ENCODE measurements at places on chromosomes 1 and 21. TPM values are rescaled to one million over a fixed set of nuclear protein-coding genes. Genes with fewer than 3 reads are reported as not detected.

PRAMEF11 gene
- not detected for total RNA-seq

FLG gene
- total RNA-seq: not detected

HCRTR1 gene
- total RNA-seq: 0.35 TPM

VWA1 gene
- total RNA-seq: 36.6 TPM

NDUFS2 gene
- total RNA-seq: 95.1 TPM

PIK3CD gene
- total RNA-seq: 24.8 TPM

A3GALT2 gene
- total RNA-seq: not detected

Measured in H1 (cell line).